Hepatocyte (in vitro differentiated cells): ENCODE measurements at places on chromosomes 3 and 15.

GRCh38 chr3:64825404-64826120, 137.8 kb upstream of the ADAMTS9 start:
- DNase-seq, result no peak

- DNase-seq, result peak; percentile 23
These were observed 507.4 kb downstream of the TAFA4 start for GRCh38 chr3:68424796-68425460.

DNA sequence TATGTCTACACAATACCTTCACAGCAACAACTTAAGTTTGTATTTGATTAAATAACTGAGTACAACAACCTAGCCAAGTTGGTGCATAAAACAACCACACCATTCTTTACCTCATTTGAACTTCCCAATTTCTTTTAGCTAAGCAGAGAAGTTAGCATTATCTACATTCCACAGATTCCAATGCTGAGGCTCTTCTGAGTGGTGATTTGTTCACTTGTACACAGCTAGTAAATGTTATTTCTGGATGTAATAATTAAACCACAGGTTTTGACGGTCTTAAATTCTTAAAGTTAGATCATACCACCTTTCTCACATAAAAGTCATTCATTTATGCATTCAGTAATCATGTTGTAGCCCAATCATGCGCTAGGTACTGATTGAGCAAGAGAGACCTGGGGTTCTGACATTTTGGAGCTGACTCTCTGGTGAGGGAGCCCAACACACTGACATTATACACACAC, 102.5 kb downstream of the SST start:
- no peak for DNase-seq

DNA sequence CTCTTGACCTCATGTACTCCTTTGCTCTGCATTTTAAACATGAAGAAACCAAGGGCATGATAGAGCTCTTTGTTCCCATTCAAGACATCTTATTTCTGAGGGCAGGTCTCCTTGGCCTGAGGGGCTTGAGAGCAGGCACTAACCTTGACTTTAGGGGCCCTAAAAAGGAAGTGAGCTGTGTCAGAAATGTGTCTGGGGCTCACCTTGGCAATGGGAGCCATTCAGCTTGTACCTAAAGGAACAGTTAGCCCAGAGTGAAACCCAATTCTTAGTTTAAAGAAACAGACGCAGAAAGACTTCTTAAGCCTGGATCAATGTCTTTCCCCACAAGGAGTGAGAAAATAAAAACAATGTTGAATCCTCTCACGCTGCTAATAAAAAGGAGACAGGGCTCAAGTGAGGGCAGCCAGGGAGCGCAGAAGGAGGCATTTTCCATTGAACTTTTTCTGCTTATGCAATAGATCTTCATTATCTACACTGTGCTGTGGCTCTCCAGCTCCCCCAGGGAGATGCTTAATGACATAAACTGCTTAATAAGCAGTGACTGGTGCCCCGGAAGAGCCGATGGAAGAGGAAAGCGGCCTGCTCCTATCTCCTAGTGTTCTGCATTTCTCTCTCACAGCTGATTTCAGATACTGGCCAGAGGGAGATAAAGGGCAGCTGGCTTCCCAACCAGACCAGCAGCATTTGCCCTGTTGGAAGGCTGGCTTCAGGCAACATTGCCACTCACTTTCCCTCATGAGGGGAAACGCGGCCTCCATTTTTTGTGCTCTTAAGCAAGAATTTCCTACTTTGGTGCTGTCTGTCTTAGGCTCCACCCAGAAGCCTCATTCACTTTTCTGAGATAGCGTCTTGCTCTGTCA, 152.0 kb downstream of the OPA1 start:
- DNase-seq, result peak; percentile 72

DNA sequence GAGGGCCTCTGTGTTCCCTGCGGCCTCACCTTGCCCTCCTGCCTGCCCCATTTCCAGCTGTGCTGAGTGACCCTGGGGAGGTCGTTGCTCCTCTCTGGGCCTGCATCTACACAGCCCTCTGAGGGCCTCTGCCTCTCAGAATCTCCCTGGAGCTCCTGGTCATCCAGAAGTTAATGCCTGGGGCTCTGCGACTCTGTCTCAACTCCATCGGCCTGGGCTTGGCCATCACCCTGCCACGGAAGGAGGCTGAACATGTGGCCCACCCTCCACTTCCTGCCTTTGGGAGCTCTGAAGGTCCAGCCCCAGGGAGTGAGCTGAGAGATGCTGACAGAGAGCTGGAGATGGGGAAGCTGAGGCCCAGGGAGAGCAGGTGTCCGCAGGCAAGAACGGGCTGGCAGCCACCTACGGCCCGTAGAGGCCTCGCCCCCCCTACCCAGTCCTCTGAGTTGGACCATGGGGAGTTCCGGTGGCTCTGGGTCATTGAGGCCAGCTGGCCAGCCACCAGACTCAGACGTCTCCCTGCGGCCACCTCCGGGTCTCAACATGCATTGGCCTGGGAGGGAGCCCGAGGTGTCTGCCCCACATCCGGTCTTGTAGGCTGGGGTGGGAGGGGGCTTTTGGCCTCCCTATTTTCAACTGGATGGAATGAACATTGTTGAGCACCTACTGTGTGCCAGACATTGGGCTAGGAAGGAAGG, 34.2 kb downstream of the GRIP2 start:
- DNase-seq, result no peak

- DNase-seq, result peak; percentile 55
These were observed 28.7 kb downstream of the CMTM7 start for GRCh38 chr3:32420126-32421038.

GRCh38 chr15:32957219-32957618, 237.3 kb downstream of the FMN1 start:
- no peak for DNase-seq

DNA sequence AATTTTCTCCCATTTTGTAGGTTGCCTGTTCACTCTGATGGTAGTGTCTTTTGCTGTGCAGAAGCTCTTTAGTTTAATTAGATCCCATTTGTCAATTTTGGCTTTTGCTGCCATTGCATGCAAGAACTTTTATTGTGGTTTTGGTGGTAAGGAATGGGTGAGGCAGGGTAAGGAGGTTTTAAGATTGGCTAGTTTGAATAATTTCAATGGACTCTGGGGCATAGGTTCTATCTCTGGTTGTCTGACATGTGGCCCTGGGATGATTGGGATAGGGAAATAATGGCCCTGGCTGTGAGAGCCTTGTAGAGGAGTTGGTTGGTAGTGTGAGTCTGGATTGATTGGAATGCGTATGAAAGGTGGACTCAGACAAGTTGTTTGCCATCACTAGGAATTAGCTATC, 38.0 kb downstream of the SEC22A start:
- DNase-seq, result no peak

DNA sequence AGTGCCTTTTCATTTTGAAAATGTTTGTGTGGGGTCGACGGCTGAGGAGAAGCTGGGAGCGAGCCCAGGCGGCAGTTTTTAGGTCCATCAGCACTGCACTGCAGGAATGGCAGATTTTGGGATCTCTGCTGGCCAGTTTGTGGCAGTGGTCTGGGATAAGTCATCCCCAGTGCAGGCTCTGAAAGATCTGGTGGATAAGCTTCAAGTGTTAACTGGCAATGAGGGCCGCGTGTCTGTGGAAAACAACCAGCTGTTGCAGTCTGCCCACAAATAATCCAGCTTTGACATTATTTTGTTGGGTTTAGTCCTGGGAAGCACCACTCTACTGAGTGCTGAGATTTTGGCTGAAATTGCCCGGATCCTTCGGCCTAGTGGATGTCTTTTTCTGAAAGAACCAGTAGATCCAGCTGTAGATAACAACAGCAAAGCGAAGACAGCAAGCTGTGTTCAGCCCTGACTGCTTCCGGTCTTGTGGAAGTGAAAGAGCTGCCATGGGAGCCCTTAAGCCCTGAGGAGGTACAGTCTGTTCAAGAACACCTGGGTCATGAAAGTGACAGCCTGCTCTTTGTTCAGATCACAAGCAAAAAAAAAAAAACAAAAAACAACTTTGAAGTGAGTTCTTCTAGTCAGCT, 13.1 kb upstream of the ANP32A start:
- DNase-seq, result no peak

DNA sequence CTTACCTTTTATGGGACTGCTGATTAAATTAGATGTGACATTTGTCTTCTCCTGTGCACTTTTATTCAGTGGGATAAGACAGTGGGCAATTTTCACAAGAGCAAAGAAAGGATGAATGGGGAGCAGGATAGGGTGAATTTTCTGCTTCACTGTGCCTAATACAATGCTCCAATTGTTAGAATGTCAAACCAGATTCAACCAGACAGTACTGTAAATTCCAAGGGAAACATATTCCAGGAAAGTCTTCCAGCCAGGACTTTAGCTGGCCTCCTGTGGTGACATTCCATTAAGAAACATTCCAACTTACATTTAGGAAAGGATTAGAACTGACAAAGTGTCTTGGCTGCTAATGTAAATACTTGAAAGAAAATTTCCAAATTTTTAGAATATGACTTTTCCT, 100.1 kb upstream of the PROK2 start:
- no peak for DNase-seq

GRCh38 chr3:182740710-182741109, 52.6 kb upstream of the ATP11B start:
- DNase-seq, result peak; percentile 66

GRCh38 chr3:127037418-127037841, 54.5 kb downstream of the PLXNA1 start:
- no peak for DNase-seq

DNA sequence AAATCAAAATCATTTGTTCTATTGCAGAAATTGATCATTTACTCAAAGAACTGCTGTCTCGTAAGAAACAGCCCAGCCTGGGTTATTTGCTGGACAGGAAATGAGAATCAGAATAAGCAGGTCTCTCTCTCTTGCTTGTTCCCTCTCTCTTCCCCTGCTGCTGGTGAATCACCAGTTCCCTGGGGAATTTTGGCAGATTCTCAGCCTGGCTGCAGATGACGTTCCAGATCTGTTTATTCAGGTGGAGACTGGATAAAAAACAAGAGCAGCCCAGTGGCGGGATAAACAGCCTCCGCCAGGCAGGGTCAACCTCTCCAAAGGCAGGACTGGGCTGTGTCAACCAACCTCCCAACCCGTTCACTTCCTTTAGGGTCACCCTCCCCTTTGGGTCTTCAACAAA, 72.1 kb downstream of the LRIG1 start:
- peak; percentile 62 for DNase-seq

- no peak for DNase-seq
These were observed 4.3 kb downstream of the SNX33 start for GRCh38 chr15:75651810-75652543.

- no peak for DNase-seq
These were observed 107.5 kb downstream of the SLC49A4 start for GRCh38 chr3:122902326-122902725.

- DNase-seq, result no peak
These were observed 534.1 kb upstream of the GRM7 start for GRCh38 chr3:6326771-6327170.

DNA sequence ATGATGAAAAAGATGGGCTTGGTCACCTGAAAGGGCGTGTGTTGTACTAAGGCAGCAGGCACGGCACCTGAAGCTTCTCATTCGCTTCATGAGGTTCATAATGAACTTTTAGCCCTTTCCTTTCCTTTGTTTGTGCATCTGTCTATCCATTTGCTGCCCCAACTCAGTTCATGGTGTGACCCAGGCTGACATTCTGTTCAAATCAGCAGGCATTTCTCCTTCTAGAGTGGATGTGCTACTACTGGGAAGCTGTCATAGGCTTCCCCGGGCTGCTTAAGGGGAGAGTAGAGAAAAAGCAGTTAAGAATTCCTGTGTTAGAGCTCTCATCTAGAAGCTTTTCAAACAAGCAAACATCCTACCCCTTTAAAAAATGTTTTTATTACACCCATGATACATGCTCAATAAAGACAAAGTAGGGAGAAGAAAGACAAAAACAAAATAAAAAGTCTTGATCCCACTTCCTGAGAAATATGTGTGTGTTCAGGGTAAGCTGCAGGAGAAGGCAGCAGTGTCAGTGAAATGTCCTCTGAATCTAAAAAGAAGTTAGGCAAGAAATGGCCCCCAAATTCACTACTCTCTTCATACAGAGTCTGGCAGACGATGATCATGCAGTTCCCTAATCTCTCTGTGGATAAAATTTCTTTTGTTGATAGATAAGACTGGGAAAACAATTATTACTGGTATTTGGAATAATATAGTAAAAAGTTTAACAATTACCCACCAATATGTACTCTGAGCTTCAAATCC, 136.9 kb upstream of the PFN2 start:
- no peak for DNase-seq

DNA sequence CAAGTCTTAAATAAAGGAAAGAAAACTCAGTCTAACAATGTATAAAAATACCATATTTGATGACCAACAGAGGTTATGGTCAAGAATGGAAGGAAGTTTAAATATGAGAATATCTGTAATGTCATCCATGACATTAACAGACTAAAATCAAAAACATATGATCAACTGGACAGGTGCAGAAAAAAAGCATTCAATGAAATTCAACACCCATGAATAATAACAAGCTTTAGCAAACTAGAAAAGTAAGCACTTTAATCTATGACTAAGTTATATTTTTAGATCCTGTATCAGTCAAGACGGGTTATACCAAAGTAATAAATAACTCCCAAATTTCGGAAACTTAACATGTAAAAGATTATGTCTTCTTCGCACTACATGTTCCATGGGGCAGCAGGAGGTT, 61.8 kb downstream of the CFAP20DC start:
- no peak for DNase-seq

- peak; percentile 7 for DNase-seq
These were observed 35.1 kb downstream of the HMG20A start for GRCh38 chr15:77455696-77456321.

DNA sequence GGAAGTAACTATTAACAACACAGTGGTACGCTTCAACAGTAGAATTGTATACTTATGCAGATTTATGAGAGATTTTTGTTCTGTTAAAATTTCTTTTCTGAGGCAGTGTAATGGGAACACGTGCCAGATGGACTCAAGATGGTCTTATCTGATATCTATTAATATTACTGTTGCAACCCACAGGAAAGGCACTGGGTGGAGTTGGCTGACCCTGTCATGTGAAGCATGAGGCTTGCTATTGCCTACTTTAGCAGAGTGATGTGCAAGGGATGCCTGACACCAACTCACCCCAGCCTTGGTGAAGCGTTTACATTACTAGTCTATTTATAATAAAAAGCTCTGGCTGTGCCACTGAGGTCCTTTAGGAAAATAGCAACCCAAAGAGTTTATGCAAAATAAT, 19.8 kb upstream of the ARNT2 start:
- no peak for DNase-seq

DNA sequence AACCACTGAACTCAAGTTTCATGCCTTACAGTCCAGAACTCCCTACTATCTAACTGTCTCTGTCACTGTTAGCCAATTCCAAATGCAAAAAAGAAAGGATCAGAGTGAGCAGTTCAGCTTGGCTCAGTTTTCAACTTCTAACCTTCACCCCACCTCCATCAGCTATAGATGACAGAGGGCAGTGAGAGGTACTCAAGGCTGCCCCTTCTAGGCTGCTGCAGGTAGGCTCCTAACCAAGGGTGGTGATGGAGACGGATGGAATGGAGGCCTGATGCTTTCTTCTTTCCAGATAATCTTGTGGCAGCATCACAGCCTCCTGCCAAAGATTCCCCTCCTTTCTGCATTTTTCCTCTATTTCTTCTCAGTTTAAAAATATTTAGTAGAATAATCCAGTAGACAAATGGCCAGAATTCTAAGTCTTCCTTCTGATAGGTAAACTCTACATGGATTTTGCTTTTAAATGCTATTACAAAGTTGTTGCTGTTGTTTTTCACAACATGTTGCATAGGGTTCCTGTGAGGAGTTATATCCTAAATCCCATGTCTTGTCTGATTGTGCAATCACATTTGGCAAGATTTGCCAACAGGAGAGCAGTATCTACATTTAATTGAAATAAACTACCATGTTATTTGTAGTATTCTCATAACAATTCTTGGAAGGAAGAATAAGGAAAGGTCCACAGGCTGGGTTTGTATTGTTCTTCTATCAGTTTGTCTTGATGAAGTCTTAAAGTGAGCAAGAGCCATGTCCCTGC, 301.6 kb upstream of the TRIM42 start:
- no peak for DNase-seq

GRCh38 chr3:62919784-62920465, 44.7 kb upstream of the CADPS start:
- DNase-seq, result no peak
